Left ventricle myocardium inferior (tissue), 1 donor: ENCODE measurements at places on chromosomes 12 and 14. TPM values are rescaled to one million over a fixed set of nuclear protein-coding genes. Genes with fewer than 3 reads are reported as not detected.

DNA sequence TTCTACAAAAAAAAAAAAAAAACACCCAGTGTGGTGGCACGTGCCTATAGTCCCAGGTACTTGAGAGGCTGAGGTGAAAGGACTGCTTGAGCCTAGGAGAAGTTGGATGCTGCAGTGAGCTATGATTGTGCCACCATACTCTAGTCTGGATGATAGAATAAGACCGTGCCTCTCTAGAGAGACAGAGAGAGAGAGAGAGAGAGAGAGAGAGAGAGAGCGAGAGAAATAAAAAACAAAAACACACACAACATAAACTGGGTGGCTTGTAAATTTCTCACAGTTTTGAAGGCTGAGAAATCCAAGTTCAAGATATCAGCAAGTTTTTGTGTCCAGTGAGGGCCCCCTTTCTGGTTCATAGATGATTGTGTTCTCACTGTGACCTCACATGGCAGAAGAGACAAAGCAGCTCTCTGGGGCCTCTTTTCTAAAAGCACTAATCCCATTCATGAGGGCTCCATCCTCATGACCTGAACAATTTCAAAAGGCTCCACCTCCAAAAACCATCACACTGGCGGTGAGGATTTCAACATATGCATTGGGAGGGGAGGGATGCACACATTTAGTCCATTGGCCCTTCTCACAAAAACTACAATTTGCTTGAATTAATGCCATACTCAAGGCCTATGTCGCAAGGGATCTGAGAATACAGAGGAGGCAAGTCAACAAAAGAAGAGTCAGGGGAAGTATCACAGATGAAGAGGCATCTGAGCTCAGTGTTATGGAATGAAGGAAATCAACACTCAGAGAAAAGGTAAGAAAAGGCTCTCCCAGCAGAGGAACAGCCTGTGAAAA, 94.9 kb downstream of the PPM1H start:
- H3K27me3 ChIP-seq = no peaks in the 10 kb centered on the region
- no peak overlapping the region for H3K4me3 ChIP-seq
- no peak for DNase-seq
- peaks cover 36% of the 10 kb centered on the region for H3K4me1 ChIP-seq
- no peaks in the 10 kb centered on the region for H3K36me3 ChIP-seq
- no peak overlapping the region for H3K27ac ChIP-seq

- DNase-seq = no peak
- H3K27ac ChIP-seq = no peak overlapping the region
- no peaks in the 10 kb centered on the region for H3K36me3 ChIP-seq
- no peak overlapping the region for H3K4me3 ChIP-seq
Measured at GRCh38 chr12:129696926-129697325, 206.9 kb downstream of the TMEM132D start.

GRCh38 chr12:6333029-6333428, 8.8 kb downstream of the TNFRSF1A start:
- no peak overlapping the region for H3K4me3 ChIP-seq
- no peak for DNase-seq
- peaks cover 75% of the 10 kb centered on the region for H3K4me1 ChIP-seq

DNA sequence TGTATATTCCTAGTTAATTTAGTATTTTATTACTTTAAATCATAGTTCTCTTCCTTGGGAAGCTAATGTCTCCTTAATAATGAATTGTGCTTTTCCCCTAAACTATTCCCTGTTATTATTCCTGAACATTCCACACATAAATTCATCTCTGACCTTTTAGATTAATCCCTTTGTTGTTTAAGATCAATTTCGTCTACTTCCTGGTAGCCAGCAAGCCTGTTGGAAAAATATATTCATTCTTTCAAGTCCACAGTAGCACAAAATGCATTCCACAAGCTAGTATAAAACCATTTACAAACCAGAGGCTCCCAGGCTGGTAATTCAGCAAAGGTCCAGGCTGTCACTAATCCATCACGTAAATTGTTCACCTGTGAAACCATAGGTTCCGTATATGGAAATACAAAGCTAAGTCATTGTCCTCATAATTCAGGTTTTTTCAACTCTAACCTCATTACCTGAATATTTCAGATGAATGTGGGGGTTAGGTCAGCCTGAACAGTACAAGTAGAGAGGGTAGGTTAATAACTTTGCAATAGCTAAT, 232.7 kb downstream of the SEC23A start:
- peaks cover 18% of the 10 kb centered on the region for H3K4me1 ChIP-seq
- H3K27ac ChIP-seq = no peak overlapping the region
- H3K27me3 ChIP-seq = no peaks in the 10 kb centered on the region
- H3K36me3 ChIP-seq = no peaks in the 10 kb centered on the region
- no peak overlapping the region for H3K4me3 ChIP-seq

GRCh38 chr14:74846968-74847665, 28.8 kb downstream of the PROX2 start:
- H3K4me3 ChIP-seq = no peak overlapping the region
- DNase-seq = no peak
- no peaks in the 10 kb centered on the region for H3K36me3 ChIP-seq

STAB2 gene
- total RNA-seq = 0.03 TPM

KCNMB4 gene
- total RNA-seq = 1.4 TPM

PRICKLE1 gene
- total RNA-seq = 20.9 TPM

GRCh38 chr12:132056951-132057350, 87.2 kb downstream of the DDX51 start:
- H3K4me3 ChIP-seq = no peak overlapping the region
- H3K36me3 ChIP-seq = peaks cover 69% of the 10 kb centered on the region
- H3K4me1 ChIP-seq = no peaks in the 10 kb centered on the region
- H3K27me3 ChIP-seq = no peaks in the 10 kb centered on the region
- no peak overlapping the region for H3K27ac ChIP-seq
- no peak for DNase-seq

DNA sequence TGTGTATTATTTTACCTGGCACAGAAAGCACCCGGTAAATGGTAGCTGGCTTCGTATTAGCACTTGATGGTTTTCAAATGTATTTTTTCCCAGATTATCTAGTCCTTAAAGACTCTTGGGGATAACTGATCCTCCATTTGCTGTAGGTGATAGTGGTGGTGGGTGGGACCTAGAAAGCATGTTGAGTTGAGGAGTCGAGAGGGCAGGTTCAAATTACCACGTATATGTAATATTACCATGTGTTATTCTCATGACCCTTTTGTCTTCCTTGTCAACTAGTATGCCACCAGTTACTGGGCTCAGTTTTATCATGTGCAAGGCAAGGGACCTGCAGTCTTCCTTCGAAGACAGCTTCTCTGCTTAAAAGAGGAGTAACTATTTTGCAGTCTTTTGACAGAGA, 1.8 kb downstream of the GLRX5 start:
- peak overlapping the region; percentile 95 for H3K4me3 ChIP-seq
- H3K27me3 ChIP-seq = no peaks in the 10 kb centered on the region
- H3K27ac ChIP-seq = peak overlapping the region; percentile 87
- H3K4me1 ChIP-seq = peaks cover 90% of the 10 kb centered on the region
- DNase-seq = no peak

DNA sequence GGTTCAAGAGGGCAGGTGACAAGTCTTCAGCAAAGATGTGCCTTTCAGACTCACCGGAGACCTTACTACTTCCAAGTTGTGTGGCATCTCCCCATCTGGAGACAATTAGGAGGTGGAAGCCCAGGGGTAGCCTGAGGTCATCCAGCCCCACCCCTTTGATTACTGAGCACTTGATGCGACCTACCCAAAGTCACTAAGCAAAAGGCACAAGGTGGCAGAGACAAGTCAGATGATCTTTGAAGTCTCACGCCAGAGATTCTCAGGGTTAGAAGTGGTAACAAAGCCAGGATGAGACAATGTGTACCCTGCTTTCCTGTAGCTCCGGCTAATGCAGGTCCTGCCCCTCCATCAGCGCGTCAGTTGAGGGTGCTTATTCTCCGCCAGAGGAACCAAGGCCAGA, 1.4 kb upstream of the FOXN3 start:
- DNase-seq = no peak
- H3K36me3 ChIP-seq = no peaks in the 10 kb centered on the region
- H3K4me3 ChIP-seq = peak overlapping the region; percentile 83
- no peaks in the 10 kb centered on the region for H3K27me3 ChIP-seq
- H3K27ac ChIP-seq = peak overlapping the region; percentile 97
- peaks cover 70% of the 10 kb centered on the region for H3K4me1 ChIP-seq

DNA sequence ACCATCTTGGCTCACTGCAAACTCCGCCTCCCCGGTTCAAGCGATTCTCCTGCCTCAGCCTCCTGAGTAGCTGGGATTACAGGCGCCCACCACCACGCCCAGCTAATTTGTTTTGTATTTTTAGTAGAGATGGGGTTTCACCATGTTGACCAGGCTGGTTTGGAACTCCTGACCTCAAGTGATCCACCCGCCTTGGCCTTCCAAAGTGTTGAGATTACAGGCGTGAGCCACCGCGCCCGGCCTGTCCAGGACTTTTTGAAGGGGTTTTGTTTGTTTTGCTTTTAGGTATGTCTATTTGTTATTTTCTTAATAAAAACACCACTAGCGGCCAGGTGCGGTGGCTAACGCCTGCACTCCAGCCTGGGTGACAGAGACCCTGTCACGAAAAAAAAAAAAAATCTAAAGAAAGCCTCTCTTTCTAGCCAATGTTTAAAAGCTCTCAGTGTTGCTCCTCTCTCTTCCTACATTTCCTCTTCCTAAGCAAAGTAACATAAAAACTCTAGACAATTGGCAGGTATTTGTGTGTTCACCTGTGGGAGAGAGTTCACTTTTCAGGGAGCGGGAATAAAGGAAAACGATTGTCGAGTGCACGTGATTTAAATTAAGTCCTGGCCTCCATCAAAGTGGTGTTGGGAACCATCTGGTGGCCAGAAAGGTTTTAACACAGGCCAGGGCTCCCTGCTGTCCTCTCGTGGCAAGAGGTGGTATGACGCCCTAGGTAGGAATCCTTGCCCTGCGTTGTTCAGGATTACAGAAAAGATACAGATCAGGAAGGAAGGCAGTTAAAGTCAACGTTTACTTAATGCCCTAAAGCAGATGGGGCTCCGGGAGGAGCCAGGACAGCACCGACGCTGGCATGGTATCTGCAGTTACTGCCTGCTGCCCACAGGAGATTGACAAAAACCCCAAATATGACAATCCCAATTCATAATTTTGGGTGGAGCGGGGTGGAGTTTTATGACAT, 36.2 kb upstream of the ATP23 start:
- no peaks in the 10 kb centered on the region for H3K27me3 ChIP-seq
- H3K36me3 ChIP-seq = no peaks in the 10 kb centered on the region
- H3K4me3 ChIP-seq = peak overlapping the region; percentile 48

P2RX7 gene
- 1.6 TPM for total RNA-seq

- no peak overlapping the region for H3K27ac ChIP-seq
- H3K4me3 ChIP-seq = no peak overlapping the region
- no peaks in the 10 kb centered on the region for H3K27me3 ChIP-seq
- H3K36me3 ChIP-seq = no peaks in the 10 kb centered on the region
Measured at GRCh38 chr14:65243766-65244442, 141.6 kb upstream of the MAX start.

PTGDR gene
- total RNA-seq = 1.3 TPM

- H3K27ac ChIP-seq = no peak overlapping the region
- no peaks in the 10 kb centered on the region for H3K36me3 ChIP-seq
- H3K27me3 ChIP-seq = no peaks in the 10 kb centered on the region
- H3K4me1 ChIP-seq = no peaks in the 10 kb centered on the region
- no peak overlapping the region for H3K4me3 ChIP-seq
Measured at GRCh38 chr12:44611538-44611937, 264.6 kb downstream of the NELL2 start.

- no peak overlapping the region for H3K27ac ChIP-seq
- no peaks in the 10 kb centered on the region for H3K4me1 ChIP-seq
- H3K4me3 ChIP-seq = no peak overlapping the region
- no peaks in the 10 kb centered on the region for H3K27me3 ChIP-seq
Measured at GRCh38 chr12:130881046-130881445, 9.2 kb downstream of the RAN start.

DNA sequence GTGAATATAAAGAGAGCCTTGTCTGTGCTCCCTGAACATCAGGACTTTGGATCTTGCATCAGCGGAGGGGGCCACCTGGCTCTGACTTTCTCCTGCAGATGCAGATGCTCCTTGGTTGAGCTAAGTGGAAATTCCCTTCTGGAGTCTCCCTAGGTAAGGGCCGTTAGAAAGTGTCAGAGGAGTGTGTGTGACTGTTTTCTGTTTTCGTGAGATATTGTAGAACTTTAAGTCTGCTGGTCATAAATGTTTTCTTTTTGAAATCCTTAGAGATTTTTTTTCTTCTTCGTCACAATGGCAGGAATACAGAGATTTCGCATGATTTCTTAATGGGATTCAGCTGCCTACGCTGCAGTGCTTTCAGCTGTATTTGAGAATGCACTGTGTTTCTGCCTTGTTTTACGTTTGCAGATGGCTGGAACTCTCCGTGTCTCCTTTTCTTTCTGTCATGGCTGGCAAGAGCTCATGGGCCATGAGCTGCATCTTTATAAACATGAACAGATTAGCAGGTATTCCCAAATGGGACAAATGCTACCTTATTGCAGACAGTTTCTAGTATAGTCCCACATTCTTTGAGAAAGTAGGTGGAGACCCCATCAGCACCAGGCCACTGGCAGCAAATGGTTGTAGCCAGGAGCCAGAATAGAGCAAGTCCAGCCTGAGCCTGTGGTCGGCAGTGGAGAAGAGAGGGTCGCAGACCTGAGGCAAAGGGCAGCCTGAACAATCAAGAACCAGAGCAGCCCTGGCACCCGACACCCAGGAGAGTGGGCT, 76.2 kb upstream of the FRMD6 start:
- H3K4me3 ChIP-seq = no peak overlapping the region
- peak overlapping the region; percentile 19 for H3K27ac ChIP-seq

DNA sequence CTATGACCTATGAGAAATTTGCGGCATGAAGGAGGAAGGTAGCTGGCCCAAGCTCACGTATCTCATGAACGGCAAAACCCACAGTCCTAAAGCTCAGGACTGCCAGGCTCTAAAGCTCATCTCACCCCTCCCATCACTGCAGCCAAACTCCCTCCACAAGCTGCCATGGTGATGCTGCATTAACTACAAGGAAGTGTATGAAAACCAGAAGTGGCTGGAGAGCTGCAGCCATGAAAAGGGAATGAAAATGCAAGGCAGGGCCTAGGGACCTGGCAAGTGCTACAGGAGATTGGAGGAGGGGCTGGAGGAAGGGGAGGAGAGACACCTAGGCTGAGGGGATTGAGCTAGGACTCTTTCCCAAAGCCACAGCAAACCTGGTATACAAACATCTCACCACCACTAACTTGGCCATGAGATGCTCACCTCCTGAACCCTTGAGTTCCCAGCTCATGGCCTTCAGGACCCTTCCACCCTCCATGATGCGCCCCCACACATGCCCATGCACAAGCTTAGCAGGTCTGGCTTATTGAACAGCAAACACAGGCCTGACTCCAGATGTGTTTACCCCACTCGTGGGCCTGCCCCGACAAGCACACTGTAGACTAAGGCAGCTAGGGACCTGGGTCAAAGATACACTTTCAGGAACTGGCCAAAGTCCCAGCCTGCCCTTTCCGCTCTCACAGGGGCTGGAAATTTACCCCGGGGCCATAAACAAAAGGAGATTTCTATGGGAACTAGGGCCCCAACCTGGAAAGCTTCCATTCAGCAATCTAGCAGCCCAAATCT, 42.0 kb downstream of the LTBP2 start:
- peak overlapping the region; percentile 73 for H3K27ac ChIP-seq
- H3K4me3 ChIP-seq = no peak overlapping the region

- peaks cover 21% of the 10 kb centered on the region for H3K27me3 ChIP-seq
- peak overlapping the region; percentile 5 for H3K27ac ChIP-seq
- no peaks in the 10 kb centered on the region for H3K36me3 ChIP-seq
- no peak overlapping the region for H3K4me3 ChIP-seq
- DNase-seq = no peak
Measured at GRCh38 chr14:104531421-104532190, 48.0 kb upstream of the C14orf180 start.
